ENCODE measurements at places on chromosomes 4 and X.

DNA sequence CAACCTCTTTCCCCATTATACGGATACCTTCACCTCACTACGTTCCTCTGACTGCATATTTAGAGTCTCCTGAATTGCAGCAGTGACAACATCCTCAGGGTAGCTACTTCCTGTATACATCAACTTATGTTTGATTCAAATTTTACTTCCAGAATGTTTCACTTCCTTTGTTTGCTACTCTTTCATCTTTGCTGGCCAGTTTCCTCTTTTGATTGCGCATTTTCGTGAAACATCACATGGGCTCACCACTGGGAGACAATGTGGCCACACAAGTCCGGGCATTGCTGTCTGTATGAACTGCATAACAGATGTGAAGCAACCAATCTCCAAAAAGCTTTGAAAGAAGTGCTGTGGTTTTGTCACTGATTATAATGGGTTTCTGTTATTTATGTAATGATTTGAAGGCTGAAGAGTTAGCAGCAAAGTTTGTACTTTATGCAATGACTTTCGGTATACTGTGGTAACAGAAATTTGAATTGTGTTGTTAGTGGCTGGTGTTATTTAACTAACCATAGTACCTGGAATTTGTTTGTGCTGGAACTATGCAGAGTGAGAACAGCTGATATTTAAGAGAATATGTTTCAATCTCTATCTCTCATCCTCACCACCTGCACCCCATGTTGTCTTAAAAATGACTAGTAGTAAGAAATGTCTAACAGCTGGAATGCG, 7.4 kb downstream of the SNCA start:
- no peak for DNase-seq

GRCh38 chr4:174230148-174230547, 53.3 kb downstream of the FBXO8 start:
- no peak for DNase-seq

- no peak for DNase-seq
Observed at GRCh38 chr4:41346306-41347061, 89.8 kb downstream of the UCHL1 start.

DNA sequence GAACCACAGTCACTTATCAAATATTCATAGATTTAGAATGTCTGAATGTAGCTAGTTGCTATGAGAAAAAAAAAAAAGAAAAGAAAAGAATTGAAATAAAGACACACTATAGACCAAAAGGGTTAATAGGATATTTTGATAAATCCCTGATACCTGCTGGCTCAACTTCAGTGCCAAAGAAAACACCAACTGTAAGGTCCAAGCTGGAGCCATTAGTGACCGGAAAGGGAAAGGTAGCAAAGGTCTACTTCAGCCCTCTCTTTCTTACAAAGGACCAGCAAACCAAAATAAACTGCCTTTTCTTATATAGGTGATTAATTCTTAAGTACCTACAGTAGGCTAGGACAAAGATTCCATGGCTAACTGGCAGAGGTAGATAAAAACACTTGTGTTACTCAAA, 9.7 kb downstream of the CBR4 start:
- DNase-seq, result no peak

DNA sequence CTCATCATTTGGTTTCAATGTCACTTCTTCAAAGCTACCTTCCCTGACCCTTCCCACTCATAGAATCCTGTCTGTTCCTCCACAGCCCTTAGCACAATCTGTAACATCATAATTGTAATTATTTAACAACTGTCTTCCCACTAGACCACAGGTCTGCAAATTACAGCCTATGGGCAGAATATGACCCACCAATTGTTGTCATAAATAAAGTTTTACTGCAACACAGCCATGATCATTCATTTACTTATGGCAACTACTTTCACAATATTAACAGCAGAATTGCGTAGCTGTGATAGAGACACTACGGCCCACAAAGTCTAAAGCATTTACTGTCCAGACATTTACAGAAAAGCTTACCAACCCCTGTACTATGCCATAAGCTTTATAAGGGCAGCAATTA, 15.9 kb downstream of the USP46 start:
- DNase-seq, result no peak

DNA sequence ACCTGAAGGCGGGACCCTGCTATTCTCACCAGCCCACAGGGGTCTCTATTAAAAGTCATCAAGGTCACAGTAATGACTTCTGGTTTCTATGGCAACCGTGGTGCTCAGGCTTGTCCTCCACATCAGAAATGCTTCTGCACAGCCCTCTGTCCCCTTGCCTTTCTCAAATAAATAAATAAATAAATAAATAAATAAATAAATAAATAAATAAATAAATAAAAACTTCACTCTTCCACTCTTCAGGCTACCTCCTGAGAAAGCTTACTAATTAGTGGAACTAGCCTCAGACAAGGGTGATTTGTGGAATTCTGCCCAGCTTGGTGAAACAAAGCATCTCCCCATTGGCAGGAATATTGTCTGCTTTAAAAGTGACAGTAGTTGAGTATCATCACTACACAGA, 5.5 kb upstream of the RAB40A start:
- no peak for DNase-seq

GRCh38 chr4:85862896-85863295, 387.9 kb downstream of the ARHGAP24 start:
- DNase-seq, result no peak

GRCh38 chr4:73684097-73684496, 56.3 kb upstream of the CXCL8 start:
- no peak for DNase-seq

DNA sequence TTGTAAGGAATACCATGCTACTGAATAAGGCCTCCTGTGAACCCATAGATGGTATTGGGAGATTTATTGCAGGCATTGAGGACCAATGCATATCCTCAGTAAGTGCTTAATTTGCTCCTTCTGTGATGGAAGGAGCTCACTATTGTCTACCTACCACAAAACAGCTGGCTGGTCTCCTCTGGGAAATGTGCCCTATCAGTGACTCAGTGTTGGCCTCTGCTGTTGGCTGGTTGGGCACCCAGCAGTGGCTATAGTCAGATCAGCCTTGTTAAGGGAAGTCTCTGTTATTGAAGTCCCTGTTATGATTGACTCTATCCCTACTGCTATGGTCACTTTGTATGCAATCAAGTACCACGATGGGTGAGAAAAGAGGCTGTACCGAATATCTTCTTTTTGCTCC, 27.5 kb upstream of the OTUD4 start:
- no peak for DNase-seq

DNA sequence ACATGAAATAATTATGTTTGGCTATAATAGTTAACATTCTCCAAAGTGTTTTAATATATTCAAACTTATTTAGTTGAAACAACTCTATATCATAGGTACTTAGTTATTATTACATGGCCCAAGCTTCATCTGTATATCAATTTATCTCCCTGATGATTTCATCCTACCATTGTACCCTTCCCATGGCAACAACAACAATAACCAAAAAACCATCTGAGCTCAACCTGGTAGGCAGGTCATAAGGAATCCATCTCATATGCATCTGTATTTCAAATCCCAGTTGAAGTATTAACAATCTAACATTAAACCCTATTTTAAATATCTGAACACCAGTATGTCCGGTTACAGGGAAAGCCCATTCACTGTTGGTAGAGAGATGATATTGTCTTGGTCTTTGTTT, 33.1 kb upstream of the SLC7A11 start:
- no peak for DNase-seq

DNA sequence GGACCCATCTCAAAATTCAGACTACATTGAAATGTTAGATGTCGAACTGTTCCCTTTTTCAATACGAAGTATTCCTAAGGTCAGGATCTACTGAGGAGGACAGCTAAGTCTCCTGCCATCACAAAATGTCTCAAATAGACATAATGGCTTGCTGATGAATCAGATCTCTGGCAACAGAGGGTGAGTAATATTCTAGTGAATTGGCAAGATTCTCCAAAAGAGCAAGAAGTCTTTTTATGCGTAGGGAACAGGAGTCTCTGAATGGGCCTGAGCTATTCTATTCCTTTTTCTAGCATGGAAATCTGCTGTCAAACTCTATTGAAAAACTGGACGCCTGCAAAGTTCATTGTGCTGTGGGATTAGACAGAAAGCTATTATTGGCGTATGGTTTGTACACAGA, 145.4 kb downstream of the FNIP2 start:
- no peak for DNase-seq

- peak; percentile 2 for DNase-seq
Observed at GRCh38 chr4:151537687-151538086, 128.7 kb downstream of the FHIP1A start.

DNA sequence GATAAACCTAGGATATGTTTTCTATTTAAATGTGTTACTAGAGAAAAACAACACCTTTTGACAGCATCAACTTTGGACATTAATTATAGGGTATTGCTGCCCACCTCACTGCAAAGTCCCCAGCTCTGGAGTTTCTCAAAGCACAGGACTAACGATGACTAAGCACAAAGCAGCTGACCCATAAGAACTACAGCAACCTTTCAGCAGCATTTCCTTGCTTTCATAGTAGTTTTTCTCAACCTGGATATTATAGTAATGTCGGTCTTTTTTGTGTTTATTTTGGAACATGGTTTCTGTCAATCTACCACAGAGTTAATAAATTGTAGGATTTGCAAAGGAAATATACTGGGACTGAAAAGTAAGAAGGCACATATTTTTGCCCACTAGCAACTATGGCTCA, 21.5 kb downstream of the HHIP start:
- no peak for DNase-seq

DNA sequence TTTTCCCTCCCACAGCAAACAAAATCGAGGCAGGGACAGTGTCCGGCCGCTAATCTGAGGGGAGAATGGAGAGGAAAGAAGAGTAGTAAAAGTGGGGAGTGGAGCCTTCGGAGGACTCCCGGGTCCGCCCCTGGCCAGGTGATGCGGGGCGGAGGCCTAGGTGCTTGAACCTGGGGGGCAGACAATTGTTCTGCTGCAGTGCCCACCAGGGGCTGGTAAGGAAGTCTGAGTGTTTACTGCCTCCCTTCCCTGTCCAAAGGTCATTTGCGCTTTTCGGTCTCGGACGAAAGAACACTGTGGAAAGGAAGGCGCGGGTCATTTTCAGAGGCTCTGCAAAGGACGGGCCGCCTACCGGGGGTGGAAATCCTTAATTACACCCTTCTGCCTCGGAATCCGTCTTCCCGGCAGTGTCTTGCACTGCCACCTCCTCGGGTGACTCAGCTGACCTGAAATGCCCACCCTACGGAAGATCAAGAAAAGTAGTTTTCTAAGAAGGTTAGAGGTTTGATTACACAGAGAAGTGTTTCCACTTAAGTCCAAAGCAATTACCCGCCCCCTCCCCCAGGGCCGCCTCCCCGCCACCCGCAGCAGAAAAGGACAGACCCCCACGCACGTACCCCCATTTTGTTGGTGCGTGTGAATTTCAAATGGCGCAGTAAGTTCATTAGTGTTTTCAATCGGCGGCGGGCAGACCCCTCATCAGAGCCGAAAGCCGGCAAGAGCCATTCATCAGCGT, 99.9 kb upstream of the TENM3 start:
- DNase-seq, result no peak

GRCh38 chrX:69507500-69507789, 3.3 kb downstream of the NALF2 start:
- DNase-seq, result no peak

DNA sequence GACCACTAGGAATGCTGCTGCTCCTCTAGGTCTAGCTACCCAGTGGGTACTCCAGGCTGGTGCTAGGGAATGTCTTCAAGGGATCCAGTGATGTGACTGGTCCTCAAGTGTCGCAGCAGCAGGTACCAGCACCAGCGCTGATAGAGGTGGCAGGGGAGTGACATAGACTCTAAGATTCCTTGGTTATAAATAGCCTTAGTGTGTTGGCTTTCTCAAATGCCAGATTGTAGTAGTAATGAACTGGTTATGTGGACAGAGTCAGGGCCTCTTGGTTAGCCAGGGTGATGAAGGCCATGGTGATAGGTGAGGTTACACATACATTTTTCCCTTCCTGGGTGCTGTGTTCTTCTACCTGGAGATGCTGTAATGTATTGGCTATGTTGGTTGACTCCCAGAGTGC, 38.3 kb downstream of the DCLK2 start:
- no peak for DNase-seq

All from NCI-H1105 treated with DMSO at 0.1 percent for 48 hours (cell line).